ENCODE measurements at places on chromosomes 12 and 14. TPM values are rescaled to one million over a fixed set of nuclear protein-coding genes. Genes with fewer than 3 reads are reported as not detected.

- no peak for DNase-seq
These were observed 583 bp upstream of the SDR39U1 start for GRCh38 chr14:24443053-24443665.

The HVCN1 gene
- not detected for total RNA-seq

The DPF3 gene
- total RNA-seq, result not detected

GRCh38 chr12:77979597-77980250 lies 149.0 kb downstream of the NAV3 start:
- no peak for DNase-seq

The SLC5A8 gene
- total RNA-seq, result not detected

The RAPGEF3 gene
- total RNA-seq, result 2.3 TPM

DNA sequence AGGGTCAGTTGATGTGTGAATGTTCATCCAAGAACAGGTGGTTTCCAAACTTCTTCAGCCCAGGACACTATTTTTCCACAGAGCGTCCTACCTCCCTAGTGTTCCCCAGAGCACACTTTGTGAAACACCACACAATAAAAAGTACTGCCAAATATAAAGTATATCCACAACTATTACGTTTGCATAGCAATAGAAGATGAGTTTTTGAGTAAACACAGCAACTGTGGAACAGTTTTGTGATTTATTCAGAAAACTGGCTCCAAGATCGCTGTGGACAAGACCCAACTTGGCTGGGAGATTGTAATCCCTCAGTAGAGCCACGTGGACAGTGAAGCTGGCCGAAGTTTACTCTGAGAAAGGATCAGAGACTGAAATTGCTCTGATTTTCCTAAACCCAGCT lies 14.5 kb upstream of the MAP1LC3B2 start:
- DNase-seq, result no peak

The RNASE4 gene
- total RNA-seq, result 9.2 TPM

DNA sequence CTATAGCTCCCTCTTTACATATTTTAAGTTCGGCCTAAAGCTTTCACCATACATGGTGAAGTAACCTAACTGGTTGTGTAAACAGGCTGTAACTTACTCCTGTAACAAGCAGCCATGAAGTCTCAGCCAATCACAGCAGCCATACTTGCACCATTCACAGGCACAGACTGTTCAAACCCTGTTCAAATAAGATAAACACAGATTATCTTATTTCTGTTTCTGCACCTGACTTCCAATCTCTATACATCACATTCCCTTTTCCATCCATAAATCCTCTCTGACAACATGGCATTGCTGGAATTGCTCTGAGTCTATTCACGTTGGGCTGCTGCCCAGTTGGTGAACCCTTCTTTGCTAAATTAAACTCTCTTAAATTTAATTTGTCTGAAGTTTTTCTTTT lies 34.5 kb upstream of the ARID2 start:
- peak; percentile 46 for DNase-seq

The GALNT6 gene
- total RNA-seq, result 190 TPM

GRCh38 chr12:42326541-42327226 lies 717 bp downstream of the PPHLN1 start:
- no peak for DNase-seq

- DNase-seq, result peak; percentile 44
These were observed 2.2 kb upstream of the EML1 start for GRCh38 chr14:99790978-99791376.

- DNase-seq, result no peak
These were observed 904 bp upstream of the MAP4K5 start for GRCh38 chr14:50533241-50533705.

DNA sequence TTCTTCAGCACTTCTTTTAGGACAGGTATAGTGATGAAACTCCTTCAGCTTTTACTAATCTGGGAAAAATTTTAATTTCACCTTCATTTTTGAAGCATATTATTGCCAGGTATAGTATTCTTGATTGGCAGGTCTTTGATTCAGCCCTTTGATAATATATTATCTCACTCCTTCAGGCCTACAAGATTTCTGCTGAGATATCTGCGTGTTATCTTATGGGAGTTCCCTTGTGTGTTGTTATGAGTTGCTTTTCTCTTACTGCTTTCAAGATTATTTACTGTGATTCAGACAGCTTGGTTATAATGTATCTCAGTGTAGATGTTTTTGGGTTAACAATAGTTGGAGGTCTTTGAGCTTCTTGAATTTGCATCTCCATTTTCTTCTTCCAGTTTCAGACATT lies 87.4 kb downstream of the ATF7IP start:
- DNase-seq, result no peak

GRCh38 chr12:122939125-122939524 lies 27.1 kb downstream of the ABCB9 start:
- no peak for DNase-seq

DNA sequence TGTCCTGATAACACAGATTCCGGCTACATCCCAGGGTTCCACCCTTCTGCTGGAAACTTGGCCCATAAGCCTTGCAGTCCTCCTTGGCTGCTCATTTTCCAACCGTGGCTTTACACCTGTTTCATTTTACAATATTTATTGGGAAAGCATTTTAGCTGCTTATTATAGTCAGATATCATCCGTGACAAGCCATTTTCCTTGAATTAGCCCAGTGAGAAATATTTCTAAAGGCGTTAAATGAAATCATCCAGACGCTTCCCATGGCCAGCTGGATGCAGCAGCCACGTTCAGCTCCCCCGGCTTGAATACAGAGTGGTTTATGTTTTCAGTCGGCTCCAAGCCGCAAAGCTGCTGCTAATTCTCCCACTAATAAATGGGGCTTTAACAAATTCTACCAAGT lies 245.0 kb upstream of the PELI2 start:
- DNase-seq, result no peak

The C12orf56 gene
- total RNA-seq, result 9.3 TPM

GRCh38 chr14:31505411-31505810 lies 17.6 kb upstream of the GPR33 start:
- no peak for DNase-seq

- DNase-seq, result peak; percentile 29
These were observed 210.7 kb upstream of the ATP2B1 start for GRCh38 chr12:89919241-89919906.

The FITM1 gene
- total RNA-seq, result 0.39 TPM

GRCh38 chr12:27657296-27657695 lies 39.0 kb upstream of the REP15 start:
- DNase-seq, result no peak

GRCh38 chr14:30223966-30224365 lies 296.3 kb upstream of the PRKD1 start:
- no peak for DNase-seq

DNA sequence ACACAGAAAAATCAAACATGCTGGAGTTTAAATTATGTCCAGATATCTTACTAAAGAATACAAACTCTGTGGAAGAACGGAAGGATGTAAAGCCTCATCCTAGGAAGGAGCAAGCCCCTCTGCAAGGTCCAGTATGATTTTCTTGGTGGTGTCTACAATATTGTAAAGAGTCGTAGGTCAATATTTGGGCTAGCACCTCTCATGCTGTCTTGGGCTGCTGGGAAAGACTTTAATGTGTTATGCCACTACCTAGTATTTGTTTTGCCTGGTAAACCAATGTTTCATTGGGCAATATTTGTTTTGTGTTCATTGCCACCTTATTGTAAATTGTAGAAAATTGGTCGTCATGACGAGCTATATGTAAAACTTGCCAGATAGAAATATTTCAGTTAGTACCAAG lies 26.6 kb downstream of the RESF1 start:
- DNase-seq, result no peak

- no peak for DNase-seq
These were observed 363 bp upstream of the LMO3 start for GRCh38 chr12:16606201-16606849.

The AICDA gene
- not detected for total RNA-seq

- DNase-seq, result no peak
These were observed 268.9 kb downstream of the RAD51B start for GRCh38 chr14:68088451-68088854.

The ACOT4 gene
- total RNA-seq, result 3.2 TPM

GRCh38 chr14:50717811-50718210 lies 49.7 kb upstream of the SAV1 start:
- DNase-seq, result no peak

The HOXC6 gene
- 12.1 TPM for total RNA-seq

The SIX6 gene
- not detected for total RNA-seq

DNA sequence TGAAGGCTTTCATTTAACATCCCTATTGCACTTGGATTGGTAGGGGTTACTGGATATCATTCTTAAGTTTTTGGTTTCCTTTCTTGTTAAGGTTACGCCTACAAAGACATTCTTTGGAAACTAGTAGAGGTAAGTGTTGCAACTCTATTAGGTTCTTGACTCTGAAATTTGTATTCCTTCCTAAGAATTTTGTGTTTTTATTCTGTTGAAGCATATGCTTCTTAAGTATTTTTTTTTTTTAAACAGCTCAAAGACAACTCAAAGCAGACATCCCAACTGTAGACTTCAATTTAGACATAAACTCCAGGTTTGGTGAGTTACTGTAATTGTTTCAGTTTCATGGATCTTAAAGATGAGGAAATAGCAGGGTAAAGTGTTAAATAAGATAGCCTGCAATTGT lies 1.1 kb upstream of the RBMS2 start:
- no peak for DNase-seq

DNA sequence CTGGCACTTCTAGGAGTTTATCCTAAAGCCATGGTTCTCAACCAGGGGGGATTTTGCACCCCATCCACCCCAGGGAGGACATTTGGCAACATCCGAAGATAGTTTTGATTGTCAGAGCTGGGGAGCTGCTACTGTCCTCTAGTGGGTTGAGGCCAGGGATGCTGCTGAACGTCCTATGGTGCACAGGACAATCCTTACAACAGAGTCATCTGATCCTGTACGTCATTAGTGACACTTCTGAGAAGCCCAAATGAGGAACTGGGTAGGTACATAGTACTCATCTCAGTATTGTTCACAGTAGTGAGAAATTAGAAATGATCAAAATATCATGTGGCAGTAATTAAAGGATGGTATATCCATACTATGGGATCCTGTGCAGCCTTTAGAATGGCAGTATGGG lies 185.1 kb downstream of the CHST11 start:
- DNase-seq, result no peak

- DNase-seq, result no peak
These were observed 129.2 kb downstream of the DIP2B start for GRCh38 chr12:50633955-50634354.

DNA sequence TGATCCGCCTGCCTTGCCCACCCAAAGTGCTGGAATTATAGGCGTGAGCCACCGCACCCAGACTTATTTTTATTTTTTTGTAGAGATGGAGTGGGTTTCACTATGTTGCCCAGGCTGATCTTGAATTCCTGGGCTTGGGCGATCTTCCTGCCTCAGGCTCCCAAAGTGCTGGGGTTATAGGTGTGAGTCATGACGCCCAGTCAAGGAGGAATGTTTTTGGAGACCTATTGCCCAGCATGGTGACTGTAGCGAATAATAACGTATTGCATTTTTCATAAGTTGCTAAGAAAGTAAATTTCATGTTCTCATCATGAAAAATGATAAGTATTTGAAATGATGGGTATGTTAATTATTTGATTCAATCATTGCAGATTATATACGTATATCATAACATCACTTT lies 46.5 kb downstream of the TEAD4 start:
- DNase-seq, result no peak

GRCh38 chr12:20119596-20120402 lies 248.5 kb upstream of the PDE3A start:
- no peak for DNase-seq

All from Caco-2 (cell line).